ENCODE measurements at places on chromosomes 12 and 14. TPM values are rescaled to one million over a fixed set of nuclear protein-coding genes. Genes with fewer than 3 reads are reported as not detected.

- no peak for DNase-seq
Measured at GRCh38 chr12:57027011-57027804, 10.9 kb upstream of the TAC3 start.

- no peak for DNase-seq
Measured at GRCh38 chr12:121423682-121424623, 24.0 kb downstream of the RNF34 start.

DNA sequence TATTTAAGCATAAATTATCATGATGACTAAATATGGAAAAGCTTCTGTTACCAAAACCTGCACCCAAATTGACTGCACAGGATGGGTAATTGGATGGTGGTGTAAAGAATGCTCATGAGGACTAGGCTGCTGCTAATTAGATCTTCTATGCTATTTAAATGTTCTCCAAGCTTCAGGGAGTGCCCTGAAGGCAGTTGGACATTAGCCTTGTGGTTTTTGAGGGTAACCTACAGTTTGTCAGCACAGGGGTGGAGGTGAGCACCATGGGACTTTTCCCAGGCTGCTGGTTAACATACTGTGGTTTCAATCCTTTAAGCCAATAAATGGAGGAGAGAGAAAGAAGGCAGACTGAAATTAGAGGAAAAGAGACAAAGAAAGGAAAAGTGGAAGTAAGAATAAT lies 145.0 kb downstream of the WIF1 start:
- no peak for DNase-seq

DNA sequence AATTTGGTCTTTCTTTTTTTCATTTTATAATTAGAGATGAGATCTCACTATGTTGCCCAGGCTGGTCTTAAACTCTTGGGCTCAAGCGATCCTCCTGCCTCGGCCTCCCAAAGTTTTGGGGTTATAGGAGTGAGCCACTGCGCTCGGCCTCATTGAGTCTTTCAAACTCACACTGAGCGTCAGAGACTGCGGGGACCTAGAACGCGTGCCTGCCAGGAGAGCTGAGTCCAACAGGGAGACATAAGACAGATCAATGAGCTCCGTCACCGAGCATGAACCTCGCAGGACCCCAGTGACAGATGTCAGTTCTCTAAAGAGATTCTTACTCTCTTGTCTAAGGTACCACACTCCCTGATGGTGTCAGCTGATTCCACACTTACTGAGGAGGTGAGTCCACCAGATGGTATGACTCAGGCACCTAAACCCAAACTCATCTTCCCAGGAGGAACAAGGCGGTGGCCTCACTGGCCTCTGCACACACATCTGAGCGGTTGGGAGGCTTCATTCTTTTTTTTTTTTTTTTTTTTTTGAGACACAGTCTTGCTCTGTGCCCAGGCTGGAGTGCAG lies 58.9 kb downstream of the CCDC88C start:
- no peak for DNase-seq

DNA sequence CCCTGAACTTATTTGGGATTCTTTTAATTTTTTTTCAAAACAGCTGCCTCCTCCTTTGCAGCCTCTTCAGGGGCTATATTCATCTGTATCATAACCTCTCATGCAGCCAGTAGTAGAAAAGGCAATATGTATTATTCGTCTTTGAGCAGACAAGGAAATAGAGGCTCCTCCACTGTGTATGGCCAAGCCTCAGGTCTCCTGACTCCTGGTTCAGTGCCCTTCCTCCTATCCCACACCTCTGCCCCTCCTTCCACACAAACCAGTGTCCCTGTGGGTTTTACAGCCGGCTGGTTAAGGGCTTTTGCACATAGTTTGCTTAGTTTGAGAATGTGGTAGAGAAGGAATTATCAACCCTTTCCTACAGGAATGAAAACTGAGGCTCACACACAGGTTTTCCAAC lies 8.8 kb upstream of the ACVRL1 start:
- DNase-seq: no peak

DNA sequence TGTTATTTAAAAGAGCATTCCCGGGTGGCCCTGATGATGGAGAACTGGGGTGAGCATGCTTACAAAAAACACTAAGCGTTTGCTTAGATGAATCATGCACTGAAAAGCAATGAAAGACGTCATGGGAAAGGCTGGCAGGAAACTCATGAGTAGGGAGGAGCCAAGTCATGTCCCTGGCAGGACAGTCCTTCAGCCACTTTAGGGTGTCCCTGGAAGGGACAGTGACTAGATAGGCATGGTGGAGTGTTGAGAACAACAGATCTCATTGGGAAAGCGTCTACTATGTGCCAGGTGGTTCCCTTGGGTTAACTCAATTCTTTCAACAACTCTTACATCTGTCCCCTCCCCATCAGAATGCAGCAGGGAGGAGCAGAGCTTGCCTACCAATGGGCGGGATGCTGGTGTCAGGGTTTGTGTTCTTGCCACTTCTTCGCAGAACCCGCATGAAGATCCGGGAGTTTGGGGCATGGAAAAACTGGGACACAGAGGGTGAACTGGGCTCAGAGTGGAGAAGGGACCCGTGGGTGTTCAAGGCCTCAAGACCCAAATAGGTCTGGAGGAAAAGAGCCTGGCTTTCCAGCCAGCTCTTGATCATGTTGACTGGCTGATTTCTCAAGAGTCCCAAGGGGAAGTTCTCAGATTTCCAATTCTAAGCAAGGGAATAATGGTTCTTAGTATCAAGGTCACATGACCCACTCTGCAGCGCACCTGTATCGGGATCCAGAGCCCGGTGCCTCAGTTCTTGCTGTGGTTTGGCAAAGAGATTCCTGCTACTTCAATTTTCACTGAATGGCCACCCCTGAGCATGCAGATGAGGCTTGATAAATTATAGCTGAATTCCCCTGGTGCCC lies 653.9 kb upstream of the TBX3 start:
- no peak for DNase-seq

- DNase-seq: no peak
Measured at GRCh38 chr12:69685810-69686209, 13.3 kb downstream of the BEST3 start.

GRCh38 chr14:77641534-77642341 lies 25.3 kb upstream of the SPTLC2 start:
- DNase-seq: peak; percentile 60

- no peak for DNase-seq
Measured at GRCh38 chr12:14999695-15000365, 27.0 kb downstream of the PDE6H start.

- DNase-seq: no peak
Measured at GRCh38 chr12:65858831-65859230, 34.5 kb downstream of the HMGA2 start.

GRCh38 chr12:87246726-87247125 lies 782.5 kb downstream of the C12orf50 start:
- DNase-seq: no peak

GRCh38 chr12:93459097-93459496 lies 8.2 kb upstream of the MRPL42 start:
- DNase-seq: no peak

The GPR132 gene
- total RNA-seq: 1.2 TPM

The DACT1 gene
- 203 TPM for total RNA-seq

The PMEL gene
- total RNA-seq: not detected

The PTPN21 gene
- 6.1 TPM for total RNA-seq

Data from frontal cortex (tissue), 4 donors.